SK-MEL-5 (cell line): ENCODE measurements at places on chromosomes 1 and 21. TPM values are rescaled to one million over a fixed set of nuclear protein-coding genes. Genes with fewer than 3 reads are reported as not detected.
A peak's percentile ranks its signal among the peaks of the same experiment; 100 is the strongest.

GRCh38 chr1:68225781-68226180, 6.5 kb downstream of the WLS start:
- no peak for DNase-seq

GRCh38 chr21:46112725-46113215, 14.9 kb downstream of the COL6A2 start:
- no peak for DNase-seq

DNA sequence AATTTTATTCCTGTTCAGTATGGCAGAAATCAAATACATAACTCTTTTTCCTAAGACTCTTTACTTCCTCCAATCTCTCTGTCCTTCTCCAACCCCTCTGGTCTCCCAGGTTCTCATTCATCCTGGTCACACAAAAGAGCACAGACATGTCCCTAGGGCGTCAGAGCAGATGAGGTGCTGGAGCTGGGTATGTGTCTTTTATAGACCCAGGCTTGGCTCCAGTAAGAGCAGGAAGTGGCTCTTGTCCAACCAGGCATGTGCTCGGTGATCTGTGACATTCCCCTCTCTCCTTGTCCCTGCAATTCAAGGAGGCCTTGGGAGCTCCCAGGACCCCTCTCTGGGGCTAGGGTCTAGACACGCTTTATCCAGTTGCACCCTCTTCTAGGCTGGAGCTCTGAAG, 18.0 kb upstream of the LCE2D start:
- DNase-seq = no peak

- DNase-seq = no peak
Measured at GRCh38 chr21:45260191-45260825, 27.4 kb downstream of the POFUT2 start.

DNA sequence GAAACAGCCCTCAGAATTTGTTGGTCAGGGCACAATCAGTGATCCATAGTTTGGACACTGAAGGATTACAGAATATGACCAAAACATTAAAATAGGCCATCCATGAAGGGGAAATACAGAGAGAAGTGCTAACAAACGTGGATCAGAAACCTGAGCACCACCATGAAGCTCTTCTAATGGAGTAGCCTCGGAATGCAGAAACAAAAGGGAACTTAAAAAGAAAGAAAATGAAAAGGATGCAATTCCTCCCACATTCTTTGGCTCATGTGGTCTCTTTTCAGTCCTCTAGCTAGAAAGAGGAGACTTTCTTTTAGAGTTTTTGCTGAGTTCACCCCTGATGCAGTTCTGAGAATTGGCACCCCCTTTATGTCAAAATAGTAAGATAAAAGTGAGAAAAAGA, 989.8 kb upstream of the B3GALT2 start:
- DNase-seq = no peak

Gene GFI1
- total RNA-seq = 0.08 and 0.61 TPM in 2 replicates

DNA sequence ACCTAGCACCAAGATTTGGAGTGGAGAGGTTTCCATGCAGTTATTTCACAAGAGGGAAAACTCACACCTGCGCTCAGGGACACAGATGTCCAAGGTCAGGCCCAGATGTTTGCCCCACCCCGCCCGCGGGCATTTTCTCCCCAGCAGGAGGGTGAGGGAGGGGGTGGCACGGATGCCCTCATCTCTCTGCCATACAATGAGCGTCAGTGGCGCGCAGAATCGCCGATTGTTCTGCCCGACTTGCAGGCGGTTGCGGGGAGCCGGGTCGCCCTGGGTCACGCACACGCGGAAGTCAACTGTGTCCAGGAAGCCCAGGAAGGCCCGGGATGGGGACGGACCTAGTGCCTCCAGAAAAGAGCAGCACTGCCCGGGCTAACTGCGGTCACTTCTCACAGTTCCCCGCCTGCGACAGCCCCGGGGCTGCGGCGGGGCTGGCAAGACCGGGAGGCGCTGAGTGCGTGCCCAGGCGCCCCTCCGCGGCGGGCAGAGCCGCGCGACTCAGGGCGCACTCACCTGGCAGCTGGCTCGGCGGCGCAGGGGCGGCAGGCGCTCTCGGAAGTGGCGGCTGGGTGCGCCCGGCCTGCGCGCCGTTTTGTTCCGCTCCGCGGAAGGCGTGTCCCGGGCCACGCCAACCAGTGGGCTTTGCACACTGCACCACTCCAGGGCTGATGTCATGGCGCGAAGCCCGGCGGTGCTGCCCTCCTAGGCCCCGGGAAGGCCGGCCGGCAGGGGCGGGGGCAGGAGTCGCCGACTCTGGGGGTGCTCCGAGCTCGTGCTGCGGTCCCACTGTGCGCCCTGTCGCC, at the start of gene CSRP1:
TSS of gene CSRP1 (minus strand) at position 567 of the 803 bp plus-strand sequence. CDS start 10,820 bp downstream, outside the sequence.
- peak; percentile 53 for DNase-seq

DNA sequence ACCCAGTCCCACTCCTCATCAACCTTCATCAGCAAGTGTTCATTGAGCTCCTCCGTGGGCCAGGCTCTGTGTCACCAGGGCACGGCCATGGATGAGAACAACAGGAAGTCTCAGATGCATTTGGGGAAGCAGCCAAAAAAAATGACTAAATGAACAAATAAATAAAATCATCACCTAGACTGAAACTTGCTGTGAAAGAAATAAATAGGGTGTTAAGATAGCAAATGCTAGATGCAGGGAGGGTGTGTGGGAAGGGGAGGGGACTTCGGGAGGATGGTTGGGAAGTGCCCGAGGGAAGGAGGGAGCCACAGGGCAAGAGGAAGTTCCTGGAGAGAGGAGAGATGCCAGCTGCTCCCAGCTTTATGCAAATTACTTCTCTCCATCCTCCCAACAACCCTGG, 696.7 kb downstream of the PTPRU start:
- DNase-seq = no peak
